Osteoblast (primary cell): ENCODE measurements at places on chromosomes 13 and 19. TPM values are rescaled to one million over a fixed set of nuclear protein-coding genes. Genes with fewer than 3 reads are reported as not detected.

C19orf33 gene
- total RNA-seq: not detected in 2 replicates

KANK2 gene
- 253 and 295 TPM in 2 replicates for total RNA-seq

ARGLU1 gene
- total RNA-seq: 42.0 and 51.0 TPM in 2 replicates

FFAR3 gene
- not detected in 2 replicates for total RNA-seq

OR10H1 gene
- not detected in 2 replicates for total RNA-seq

UBAC2 gene
- total RNA-seq: 36.9 and 43.3 TPM in 2 replicates

CEACAM7 gene
- total RNA-seq: not detected in 2 replicates

POSTN gene
- 1,081 and 1,287 TPM in 2 replicates for total RNA-seq

FREM2 gene
- total RNA-seq: not detected in 2 replicates

TMEM190 gene
- total RNA-seq: not detected in 2 replicates
